GM12865 (cell line): ENCODE measurements at places on chromosomes 7 and 10.

DNA sequence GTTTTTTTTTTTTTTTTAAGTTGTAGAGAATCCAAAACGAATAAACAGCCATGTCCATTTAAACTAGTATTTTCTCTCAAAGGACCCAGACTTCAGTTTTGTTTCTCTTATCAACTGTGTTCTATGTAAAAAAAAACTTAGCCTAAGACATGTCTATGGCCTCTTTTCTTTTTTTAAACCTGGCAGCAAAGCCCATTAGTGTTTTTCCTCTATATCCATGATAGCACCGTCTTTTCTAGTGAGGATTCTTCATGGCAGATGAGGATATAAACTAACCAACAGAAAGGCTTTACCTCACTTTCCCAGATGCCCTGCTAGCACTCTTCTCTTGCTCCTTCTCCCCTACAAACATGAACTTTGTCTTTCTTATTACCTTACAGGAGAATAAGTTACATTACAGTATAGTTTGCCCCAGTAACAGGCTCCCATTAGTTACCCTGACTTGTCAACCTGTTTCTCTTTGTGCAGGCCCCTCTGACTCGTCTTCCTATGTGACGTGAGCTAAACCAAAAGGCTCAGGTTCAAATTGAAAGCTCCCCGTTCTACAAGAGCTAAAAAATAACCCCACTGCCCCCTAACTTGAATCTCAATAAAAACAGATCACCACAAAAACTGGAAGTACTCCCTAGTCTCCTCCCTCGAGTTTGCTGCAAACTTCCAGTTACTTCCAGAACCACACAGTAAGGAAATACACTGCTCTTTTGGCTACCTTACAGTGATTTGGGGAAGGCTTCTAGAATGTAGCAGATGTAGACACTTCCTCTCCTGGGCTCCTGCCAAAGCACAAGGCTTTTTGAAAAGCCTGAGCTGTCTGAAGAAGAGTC lies 20.1 kb downstream of the P4HA1 start:
- DNase-seq: peak; percentile 42

DNA sequence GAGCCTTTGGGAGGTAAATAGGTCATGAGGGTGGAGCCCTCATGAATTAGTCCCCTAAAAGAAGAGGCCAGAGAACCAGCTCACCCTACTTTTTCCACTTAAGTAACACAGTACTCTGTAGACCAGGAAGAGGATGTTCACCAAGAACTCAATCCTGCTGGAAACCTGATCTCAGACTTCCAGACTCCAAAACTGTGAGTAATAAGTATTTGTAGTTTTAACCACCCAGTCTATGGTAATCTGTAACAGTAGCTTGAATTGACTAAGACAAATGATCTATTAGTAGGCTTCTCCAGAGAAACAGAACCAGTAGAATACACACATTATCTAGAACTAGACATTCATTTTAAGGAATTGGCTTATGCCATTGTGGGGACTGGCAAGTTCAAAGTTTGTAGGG lies 51.5 kb downstream of the ANKMY2 start:
- no peak for DNase-seq

DNA sequence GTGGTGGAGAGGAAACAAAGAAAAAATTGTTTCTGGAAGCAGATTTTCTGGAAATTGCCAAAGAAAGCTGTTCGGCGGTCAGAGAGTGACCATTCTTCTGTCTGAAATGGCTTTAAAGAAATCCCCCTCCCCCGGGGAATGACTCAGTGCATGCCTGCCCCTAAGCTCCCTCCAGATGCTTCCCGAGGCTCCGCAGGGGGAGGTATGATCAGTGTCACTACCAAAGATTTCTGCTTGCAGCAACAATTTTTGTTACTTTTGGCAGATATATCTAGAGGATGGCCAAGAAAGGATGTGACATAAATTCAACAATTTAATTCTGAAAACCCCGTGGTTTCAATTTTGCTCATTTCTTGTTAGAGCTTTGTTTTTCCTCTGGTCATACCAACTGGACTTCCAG lies 163.9 kb downstream of the JCAD start:
- DNase-seq: no peak

DNA sequence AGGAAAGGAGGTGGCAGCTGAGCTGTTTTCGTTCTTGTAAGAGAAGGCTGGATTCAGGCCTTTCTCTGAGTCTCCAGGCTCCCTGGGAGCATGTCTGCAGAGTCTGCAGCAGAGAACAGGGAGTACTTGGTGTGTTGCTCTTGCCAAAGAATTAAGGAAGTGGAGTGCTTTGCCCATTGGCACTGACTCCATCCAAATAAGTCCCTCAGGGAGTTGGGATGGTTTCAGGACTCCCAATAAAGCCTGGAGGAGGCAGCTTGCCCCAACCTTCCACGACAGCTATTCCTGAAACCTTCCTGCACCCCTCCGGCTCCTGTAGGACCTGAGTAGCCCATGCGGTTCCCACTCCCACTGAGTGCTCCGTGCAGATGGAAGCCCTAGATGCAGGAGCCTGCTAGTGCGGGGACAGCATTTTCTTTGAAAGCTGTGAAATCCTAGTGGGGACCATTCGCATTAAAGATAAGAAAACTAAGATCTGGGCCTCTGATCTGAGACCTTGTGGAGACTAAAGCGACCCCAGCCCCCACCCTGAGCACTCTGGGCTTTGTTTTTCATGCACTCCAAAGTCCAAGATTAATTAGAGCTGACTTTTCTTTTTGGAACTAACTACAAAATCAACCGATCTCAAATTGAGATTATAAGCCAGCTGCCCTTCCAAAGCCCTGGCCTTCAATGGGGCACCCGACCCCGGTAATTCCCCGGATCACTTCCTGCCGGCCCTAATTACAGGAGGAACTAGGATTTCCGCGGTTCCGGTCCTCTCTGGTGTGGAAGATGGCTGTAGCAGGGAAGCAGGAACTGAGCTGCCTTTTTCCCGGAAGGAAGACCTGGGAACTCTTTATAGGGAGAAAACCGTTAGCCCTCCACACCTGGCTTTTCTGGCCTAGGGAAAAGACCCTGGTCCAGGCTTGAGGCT lies 110.2 kb downstream of the COL13A1 start:
- DNase-seq: no peak

- DNase-seq: no peak
Observed at GRCh38 chr7:86956567-86956966, 102.9 kb downstream of the ELAPOR2 start.

DNA sequence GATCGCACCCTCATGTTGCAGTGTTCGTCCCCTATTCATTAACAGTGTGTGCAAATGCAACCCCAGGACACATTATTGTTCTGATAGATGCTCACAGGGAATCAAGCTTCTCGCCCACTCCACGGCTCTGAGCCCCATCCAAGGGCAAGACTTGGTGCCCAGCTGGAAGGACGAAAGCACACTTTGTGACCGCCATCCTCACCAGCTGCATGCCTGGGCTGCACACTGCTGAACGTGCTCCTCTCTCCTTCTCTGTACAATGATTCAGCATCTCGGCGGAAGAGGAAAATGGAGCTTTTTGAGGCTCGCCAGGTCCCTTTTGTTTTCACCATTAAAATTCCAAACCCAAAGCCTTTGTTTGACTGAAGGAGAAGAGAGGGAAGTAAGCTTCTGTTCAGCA lies 41.9 kb downstream of the MKI67 start:
- DNase-seq: no peak

GRCh38 chr7:46494028-46494427 lies 573.0 kb upstream of the IGFBP3 start:
- no peak for DNase-seq

DNA sequence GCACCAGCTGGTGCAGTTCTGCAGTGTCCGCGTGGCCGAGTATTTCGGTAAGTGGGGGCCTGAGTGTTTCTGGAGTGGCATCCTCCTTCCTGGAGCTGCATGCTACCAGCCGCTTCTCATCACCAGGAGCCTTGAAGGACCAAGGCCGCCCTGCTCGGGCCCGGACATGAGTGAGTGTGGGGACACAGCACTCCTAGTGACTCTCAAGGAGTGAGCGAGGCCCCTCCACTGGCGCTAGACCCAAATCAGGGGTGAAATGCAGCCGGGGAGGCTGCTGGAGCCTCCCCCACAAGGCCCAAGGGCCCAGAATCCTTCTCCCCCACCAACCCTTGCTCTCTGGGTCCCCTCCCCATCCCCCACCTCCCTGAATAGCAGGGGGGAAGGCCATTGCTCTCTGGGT lies 48.0 kb downstream of the CAMK2B start:
- DNase-seq: no peak
